ENCODE measurements at places on chromosomes 16 and 17.

GRCh38 chr16:27426423-27427408 is 24.7 kb downstream of the IL21R start:
- peak; percentile 89 for DNase-seq

GRCh38 chr17:7515911-7516610 is 31.9 kb downstream of the POLR2A start:
- no peak for DNase-seq

DNA sequence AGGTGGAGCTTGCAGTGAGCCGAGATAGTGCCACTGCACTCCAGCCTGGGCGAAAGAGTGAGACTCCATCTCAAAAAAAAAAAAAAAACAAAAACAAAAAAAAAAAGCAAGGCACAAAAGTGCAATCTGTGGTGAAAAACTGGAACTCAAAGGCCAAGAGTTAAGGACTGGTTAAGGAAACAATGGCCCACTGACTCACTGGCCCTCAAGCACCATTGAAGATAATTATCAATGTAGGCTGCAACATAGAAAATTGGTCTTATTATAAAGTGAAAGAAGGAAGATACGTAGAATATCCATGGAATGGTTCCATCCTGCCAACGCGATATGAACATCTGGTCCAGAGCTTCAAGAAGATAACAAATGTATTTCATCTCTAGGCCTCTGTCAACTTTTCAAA is 444.2 kb downstream of the SOX9 start:
- no peak for DNase-seq

- DNase-seq, result no peak
Measured at GRCh38 chr16:57345021-57345420, 13.6 kb upstream of the CCL22 start.

GRCh38 chr17:17822189-17822588 is 14.6 kb downstream of the SREBF1 start:
- DNase-seq, result peak; percentile 89

DNA sequence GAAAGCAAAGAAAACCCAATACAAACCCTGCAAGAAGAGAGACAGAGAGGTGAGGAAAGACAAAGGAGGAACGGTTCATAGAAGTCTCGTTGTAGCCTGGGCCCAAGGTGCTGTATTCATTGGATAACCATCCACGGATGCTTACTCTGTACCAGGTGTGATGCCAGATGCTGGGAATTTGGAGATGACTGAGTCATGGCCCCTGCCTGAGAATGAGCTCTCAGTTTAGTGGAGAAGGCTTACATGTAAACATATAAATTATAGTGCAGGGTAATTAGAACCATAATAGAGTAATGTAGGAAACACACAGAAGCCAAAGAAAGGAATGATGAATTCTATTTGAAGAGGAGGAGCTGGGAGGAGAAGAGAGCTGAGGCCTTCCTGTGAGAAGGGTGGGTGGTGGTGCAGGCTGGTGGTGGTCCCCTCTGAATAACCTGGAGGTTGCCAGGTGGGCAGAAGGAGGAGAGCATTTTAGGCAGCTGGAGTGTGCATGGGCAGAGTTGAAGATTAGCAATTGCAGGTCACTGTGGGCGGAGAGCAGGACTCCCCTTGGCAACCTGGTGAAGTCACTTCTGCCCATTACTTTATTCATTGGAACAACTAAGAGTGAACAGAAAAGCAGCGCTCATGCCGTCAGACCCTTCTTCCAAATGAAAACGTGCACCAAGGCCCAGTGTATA is 7.7 kb upstream of the ZG16 start:
- DNase-seq, result no peak
